Right renal pelvis (tissue), 4 donors: ENCODE measurements at places on chromosomes 3 and 15.
A peak's percentile ranks its signal among the peaks of the same experiment; 100 is the strongest.

DNA sequence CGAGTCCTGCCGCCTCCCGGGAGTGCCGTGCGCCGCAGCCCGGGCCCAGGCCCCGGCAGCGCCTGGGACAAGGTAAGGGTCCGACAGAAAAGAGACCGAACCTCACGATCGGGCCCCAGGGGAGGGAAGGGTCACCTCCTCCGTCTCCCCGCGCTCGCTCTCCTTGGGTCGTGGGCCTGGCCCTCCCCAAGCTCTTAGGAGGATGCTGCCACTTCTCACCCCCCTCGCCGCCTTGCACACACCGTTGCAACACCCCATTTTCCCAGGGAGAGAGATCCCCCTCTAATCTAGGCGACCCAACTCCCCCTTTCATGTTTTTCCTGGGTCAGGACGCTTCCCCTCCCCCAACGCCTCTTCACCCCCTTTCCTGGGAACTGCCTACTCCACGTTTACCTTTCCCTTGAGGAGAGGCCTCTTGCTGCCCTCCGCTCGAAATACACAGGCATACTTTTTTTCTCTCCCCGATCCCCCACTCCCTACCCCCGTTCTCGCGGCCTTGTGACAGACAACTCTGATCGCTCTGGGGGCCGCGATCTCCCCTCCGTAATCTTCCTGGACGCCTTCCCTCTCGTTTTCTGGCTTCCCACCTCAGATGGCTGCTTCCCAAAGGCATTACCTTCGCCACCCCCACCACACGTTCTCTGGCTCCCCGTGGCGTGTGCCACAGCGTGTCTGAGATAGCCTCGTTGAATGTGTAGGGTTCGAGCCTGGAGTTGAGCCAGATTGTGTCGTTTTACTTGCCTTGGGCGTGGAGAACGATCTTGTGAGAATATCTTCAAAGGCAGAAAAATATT lies 688 bp downstream of the SETD5 start:
- no peak for DNase-seq

- no peak for DNase-seq
These were observed 72.5 kb downstream of the MITF start for GRCh38 chr3:69811452-69812401.

DNA sequence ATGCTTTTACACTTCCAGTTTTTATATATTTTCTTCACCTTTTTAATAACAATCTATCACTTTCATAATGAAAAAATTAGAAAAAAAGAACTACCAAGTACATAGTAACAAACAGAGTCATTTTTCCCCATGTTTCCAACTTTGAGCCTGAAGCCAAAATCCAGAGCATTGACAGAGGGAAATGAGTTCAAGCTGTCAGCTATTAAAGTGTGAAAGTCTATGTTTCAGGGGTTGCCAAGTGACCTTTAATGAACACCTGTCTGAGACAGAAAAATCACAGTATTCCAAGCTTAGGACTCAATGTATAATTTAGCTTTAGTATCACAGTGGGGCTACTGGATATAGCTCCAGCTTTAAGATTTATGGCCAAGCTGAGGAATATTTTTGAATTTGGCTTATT lies 128.3 kb upstream of the GADL1 start:
- DNase-seq, result no peak

DNA sequence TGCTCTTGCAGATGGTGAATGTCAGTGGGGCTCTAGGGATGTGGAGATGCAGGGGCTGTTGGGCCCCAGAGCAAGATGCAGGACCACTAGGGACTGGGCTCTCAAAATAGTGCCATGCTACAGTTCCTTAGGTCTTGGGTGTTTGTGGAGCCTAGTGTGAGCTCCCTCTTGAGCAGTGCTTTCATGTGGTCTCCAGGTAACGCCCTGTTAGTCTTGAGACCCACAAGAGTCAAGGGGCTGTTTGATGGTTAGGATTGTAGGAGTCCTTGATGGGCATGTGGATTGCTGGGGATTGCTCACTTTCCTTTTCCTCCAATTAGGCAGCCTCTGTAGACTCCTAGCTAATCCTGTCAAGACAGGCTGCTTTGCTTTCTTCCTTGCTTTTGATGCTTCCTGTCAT lies 56.0 kb downstream of the CCDC66 start:
- DNase-seq, result no peak

- DNase-seq, result no peak
These were observed 49.9 kb upstream of the IL12A start for GRCh38 chr3:159938714-159939113.

- DNase-seq, result no peak
These were observed 58.6 kb upstream of the FGD5 start for GRCh38 chr3:14760185-14760584.

DNA sequence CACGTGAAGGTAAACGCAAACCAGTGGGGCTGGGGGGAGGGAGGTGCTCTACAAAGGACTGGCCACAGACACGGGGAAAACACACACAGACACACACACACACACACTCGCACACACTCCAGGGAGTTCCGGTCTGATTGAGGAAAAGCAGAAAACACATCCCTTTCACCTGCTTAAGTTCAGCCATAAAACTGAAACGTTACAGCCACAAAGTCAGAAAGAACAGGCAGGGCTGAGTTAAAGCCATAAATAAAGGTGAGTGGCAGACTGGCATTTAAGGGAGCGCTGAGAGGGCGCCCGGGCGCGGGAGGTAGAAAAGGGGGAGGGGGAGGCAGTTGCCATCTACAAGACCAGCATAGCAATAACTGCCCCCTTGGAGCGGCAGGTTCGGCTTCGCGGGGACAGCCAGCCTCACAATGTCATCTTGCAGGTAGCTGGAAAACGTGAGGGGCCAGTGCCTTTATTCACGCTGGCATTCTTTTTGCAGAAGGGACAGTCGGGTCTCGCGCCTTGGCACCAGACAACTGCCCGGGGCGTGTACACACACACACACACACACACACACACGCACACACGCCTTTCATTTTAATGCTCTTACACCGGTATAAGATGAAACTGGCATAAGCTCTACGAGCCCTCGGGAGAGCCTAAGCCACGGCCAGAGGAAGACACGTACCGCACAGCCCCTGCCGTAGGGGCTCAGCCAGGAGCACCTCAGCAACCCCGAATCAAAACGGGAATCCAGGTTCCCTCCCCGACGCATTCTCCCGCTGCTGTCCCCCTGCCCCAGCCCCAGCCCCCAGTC lies 866 bp downstream of the TNIK start:
- no peak for DNase-seq

- DNase-seq, result no peak
These were observed 79.2 kb upstream of the COL8A1 start for GRCh38 chr3:99559196-99559595.

GRCh38 chr3:115325539-115325938 lies 178.5 kb upstream of the ZBTB20 start:
- peak; percentile 27 for DNase-seq

- no peak for DNase-seq
These were observed 11.0 kb downstream of the SHOX2 start for GRCh38 chr3:158095111-158095813.

- DNase-seq, result no peak
These were observed 173.8 kb downstream of the FNDC3B start for GRCh38 chr3:172213200-172213599.

DNA sequence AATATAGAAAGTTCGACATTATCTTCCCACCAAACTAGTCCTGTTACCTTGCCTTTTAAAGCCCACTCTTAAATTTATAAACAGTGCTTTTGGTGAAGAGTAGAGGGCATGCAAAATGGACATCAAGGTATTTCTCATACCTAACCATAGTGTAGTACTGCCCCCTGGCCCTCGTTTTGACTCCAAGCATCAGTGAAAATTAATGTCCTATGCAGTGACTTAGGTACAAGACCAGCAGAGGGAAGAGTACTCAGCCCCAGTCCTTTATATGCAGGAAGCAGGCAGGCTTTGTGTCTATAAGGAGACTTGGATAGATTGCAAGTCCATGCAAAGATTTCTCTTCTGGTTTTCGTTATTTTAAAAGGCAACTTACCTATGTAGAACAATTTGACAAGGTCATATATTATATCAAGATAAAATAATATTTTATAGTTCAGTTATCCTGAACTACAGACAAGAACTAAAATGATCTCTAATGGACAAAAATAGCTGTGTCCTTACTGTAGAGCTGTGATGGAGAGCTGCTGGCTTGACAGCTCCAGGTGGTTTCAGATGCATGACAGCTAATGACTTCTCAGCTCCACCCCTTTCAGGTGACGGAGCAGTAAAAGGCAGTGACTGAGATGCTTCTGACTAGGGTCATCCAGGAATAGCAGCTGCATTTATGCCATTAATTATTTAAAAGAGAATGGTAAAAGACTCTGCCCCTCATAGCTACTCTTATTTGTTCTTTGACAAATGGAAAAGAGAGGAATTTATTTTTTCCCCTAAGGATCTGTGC lies 646.1 kb downstream of the SQOR start:
- no peak for DNase-seq

DNA sequence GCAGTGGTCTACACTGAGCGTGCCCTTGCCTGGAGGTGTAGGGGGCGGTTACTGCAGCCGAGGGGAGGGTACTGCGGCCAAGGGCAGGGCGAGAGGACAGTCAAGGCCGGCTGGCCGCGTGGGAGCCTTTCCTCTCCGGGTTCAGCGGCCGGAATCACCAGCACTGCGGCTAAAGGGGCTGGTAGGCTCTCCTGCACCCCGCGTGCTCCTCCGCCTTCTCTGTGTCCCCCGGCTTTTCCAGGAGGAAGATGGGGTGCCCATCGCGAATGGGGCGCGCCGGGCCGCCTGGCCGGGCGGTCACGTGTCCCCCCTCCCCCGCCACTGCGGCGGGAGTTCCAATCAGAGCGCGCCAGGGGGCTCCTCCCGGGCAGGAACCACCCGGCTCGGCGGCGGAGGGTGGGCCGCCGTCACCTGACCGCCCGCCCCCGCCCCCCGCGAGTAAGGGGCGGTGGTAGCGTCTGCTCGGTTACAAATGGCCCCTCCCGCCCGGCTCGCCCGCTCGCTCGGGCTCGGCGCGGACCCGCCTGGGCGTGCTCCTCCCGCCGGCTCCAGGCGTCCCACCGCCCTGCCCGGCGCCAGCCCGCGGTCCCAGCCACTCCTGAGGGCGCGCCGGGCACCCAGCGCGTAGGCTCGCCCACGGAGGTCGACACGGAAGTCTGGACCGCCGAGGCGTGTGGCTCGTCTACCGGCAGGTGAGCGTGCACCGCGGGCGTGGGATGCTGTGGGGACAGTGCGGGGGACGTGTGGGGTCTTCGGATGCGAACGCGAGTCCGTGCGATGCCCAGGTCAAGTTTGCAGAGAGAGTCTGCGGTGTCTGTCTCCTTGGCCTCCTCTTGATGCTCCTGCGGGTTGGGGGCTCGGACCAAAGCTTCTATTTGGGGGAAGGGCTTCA lies 242.6 kb upstream of the TOPAZ1 start:
- no peak for DNase-seq

DNA sequence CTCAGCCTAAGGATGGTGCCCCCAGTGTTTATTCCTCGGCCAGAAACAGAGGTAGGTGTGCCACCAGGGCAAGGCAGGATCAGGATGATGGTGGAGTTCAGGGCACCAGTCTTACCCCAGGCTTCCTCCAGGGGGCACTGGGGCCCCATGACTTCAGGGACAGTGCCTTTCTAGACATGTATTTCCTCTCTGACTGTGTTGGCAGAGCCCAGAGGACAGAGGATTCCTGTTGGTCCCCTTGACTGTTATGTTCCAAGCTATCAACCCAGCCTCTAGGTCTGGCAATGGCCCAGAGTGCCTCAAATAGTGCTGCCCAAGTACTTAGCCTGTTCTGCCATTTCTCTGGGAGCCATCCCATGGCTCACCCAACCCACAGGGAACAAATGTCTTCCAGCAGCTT lies 2.8 kb downstream of the HEMK1 start:
- DNase-seq, result peak; percentile 57

DNA sequence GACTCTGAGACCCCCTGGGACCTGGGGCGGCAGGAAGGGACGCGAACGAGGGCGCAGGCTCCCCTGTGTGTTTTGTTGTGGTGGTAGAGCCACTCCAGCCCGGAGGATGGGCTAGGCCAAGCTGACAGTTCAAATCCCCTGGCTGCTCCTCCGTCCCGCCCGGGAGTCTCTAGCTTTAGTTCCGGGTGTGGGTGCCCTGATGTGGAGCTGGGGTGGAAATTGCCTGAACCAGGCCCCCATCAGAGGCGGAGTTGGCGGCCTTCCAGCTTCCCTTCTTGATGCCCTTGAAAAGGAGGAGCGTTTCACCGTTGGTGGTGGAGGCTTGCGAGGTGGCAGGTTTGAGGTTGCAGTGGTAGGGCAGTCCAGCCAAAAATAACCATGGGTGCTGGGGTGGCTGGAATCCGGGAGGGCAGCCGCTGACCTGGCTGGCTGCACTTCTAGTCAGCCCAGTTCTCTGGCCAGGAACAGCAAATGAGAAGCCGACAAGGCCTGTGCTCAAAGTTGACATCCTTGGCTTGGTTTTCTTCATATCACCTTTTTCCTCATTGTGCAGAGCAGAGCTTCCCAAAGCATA lies 817 bp downstream of the CLK3 start:
- no peak for DNase-seq

- DNase-seq, result peak; percentile 53
These were observed 72.7 kb downstream of the DZIP3 start for GRCh38 chr3:108662142-108662738.

- no peak for DNase-seq
These were observed 164.6 kb upstream of the HES1 start for GRCh38 chr3:193971261-193971751.

GRCh38 chr15:43975326-43975725 lies 148.5 kb downstream of the WDR76 start:
- DNase-seq, result no peak

DNA sequence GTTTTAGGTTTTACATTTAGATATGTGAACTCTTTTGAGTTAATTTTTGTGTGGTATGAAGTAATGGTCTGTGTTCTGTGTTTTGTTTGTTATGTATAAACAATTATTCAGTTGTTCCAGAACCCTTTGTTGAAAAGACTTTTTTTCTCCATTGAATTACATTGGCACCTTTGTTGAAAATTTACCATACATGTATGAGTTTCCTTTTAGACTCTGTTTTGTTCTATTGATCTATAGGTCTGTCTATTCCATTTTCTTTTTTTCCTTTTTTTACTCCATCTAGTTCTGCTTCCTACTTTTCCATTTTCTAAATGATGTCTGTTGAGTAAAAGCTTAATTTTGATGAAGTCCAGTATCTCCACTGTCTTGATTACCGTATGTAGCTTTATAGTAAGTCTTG lies 31.4 kb downstream of the ARIH2 start:
- no peak for DNase-seq

GRCh38 chr3:107740992-107741896 lies 218.5 kb downstream of the BBX start:
- DNase-seq, result no peak
